ENCODE measurements at places on chromosomes 12 and 14. TPM values are rescaled to one million over a fixed set of nuclear protein-coding genes. Genes with fewer than 3 reads are reported as not detected.
A peak's percentile ranks its signal among the peaks of the same experiment; 100 is the strongest.

- peak; percentile 91 for DNase-seq
- H3K4me1 ChIP-seq, result peaks cover 26% of the 10 kb centered on the region
- H3K27me3 ChIP-seq, result no peaks in the 10 kb centered on the region
- H3K36me3 ChIP-seq, result no peaks in the 10 kb centered on the region
- peak overlapping the region; percentile 80 for H3K27ac ChIP-seq
These were observed 15.8 kb upstream of the HNF1A start for GRCh38 chr12:120962532-120963020.

DNA sequence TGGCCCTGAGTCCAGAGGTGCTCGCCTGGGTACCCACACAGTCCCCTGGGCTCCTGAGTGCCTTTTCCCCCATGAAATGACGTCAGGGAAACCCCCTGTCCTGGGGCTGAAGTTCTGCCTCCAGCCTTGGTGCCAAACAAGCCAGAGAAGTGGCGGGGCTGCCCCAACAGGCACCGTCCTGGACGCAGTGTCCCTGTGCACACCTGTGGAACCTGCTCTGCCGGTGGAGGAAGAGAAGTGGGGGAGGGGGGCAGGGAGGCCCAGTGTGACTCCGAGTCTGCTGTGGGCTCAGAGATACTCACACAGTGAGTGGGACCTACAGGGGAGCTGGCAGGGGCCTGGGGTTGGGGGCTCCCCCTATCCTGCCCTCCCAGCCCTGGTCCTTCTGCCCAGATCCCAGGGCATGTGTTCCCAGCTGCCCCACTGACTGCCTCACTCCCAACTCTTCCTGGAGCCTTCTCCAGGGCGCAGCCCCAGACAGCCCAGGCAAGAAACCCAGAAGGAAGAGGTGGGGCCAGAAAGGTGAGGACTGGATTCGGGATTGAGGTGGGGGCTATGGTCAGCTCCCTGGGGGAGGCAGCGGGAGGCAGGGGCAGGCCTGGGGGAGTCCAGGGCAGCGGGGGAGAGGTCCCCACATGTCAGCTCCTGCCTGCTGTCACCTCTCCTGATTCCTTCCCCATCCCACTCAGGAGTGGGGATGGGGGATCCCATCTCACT, 24.7 kb downstream of the CCDC85C start:
- no peaks in the 10 kb centered on the region for H3K27me3 ChIP-seq
- no peaks in the 10 kb centered on the region for H3K36me3 ChIP-seq
- peak; percentile 84 for DNase-seq
- peak overlapping the region; percentile 37 for H3K4me3 ChIP-seq
- peaks cover 67% of the 10 kb centered on the region for H3K4me1 ChIP-seq

GRCh38 chr14:83909507-83909906, 1620.4 kb upstream of the FLRT2 start:
- no peaks in the 10 kb centered on the region for H3K4me1 ChIP-seq
- no peak overlapping the region for H3K27ac ChIP-seq

- no peaks in the 10 kb centered on the region for H3K27me3 ChIP-seq
- DNase-seq, result no peak
- H3K36me3 ChIP-seq, result no peaks in the 10 kb centered on the region
- H3K4me1 ChIP-seq, result peaks cover 7% of the 10 kb centered on the region
These were observed 272.4 kb downstream of the DPF3 start for GRCh38 chr14:72621387-72622065.

- DNase-seq, result no peak
- H3K4me1 ChIP-seq, result no peaks in the 10 kb centered on the region
- no peak overlapping the region for H3K4me3 ChIP-seq
- no peak overlapping the region for H3K27ac ChIP-seq
- no peaks in the 10 kb centered on the region for H3K36me3 ChIP-seq
These were observed 8.8 kb upstream of the PEX5 start for GRCh38 chr12:7180685-7181084.

DNA sequence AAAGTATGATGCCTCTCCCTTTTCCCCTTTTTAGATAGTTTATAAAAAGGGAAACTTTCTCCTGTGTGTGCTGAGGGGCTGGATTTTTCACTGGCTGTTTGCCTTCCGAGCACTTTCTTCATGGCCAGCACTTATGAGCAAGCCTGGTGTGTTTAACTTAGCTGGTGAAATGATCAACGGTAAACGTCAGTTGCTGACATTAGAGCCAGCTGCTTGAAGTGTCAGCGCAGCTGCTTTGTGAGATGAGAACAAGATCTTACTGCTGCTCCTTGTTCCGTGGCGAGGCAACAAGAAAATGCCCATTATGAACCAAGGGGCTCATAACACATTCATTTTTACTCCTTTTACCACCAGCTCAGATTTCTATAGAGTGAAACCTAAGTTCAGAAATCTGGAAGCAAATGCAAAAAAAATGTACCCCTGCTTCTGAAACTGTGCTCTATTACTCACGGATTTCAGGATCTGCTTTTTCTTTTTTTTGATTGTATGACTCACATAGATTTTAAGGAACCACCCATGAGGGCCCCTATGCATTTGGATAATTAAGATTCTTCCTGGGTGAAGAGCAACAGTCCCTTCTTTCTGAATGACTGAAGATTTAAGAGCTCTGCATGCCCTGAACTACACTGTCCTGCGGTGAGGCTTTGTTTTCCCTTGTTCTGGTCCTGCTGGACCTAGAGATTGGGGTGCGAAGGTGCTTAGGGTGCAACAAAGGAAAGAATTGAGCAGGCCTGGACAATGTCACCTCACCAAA, 74.3 kb upstream of the CPM start:
- no peaks in the 10 kb centered on the region for H3K27me3 ChIP-seq
- no peaks in the 10 kb centered on the region for H3K36me3 ChIP-seq
- peak overlapping the region; percentile 53 for H3K4me3 ChIP-seq
- peak overlapping the region; percentile 14 for H3K27ac ChIP-seq

DNA sequence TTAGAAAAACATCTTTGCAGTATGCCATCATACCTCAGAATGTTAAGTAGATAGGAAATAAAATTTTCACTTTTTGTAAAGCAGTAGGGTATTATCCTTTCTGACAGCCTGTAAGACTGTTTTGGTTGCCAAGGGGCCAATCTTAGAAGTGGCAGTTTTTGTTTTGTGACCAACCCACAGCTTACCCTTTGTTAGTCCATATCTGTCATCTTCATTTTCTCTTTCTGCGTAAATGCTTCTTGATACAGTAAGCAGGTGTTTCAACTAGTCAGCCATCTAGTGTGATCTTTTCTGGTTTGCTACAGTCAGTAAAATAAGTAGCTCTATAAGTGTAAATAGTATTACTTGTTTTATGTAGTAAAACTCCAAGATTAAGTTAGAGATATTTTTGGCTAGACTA, 8.8 kb downstream of the PPM1A start:
- no peaks in the 10 kb centered on the region for H3K27me3 ChIP-seq
- H3K36me3 ChIP-seq, result no peaks in the 10 kb centered on the region
- DNase-seq, result no peak
- H3K4me3 ChIP-seq, result no peak overlapping the region

GRCh38 chr12:2411616-2412304, 359.0 kb downstream of the CACNA1C start:
- no peak overlapping the region for H3K4me3 ChIP-seq
- peaks cover 65% of the 10 kb centered on the region for H3K27me3 ChIP-seq
- H3K4me1 ChIP-seq, result no peaks in the 10 kb centered on the region
- no peak for DNase-seq
- H3K36me3 ChIP-seq, result no peaks in the 10 kb centered on the region
- no peak overlapping the region for H3K27ac ChIP-seq

DNA sequence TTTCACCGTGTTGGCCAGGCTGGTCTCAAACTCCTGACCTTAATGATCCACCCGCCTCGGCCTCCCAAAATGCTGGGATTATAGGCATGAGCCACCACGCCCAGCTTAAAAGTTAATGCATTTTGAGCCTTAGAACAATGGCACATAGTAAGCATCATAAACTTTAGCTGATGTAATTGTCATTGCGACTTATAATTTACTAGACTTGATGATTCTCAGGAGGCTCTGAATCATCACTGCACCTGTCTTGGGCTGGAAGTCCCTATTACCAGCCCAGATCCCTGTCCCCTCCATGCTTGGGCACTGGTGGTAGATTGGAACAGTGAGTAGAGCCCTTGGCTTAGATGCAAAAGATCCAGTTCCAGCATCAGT, 26.1 kb downstream of the KMT5A start:
- no peak overlapping the region for H3K4me3 ChIP-seq
- H3K36me3 ChIP-seq, result peaks cover 7% of the 10 kb centered on the region
- H3K4me1 ChIP-seq, result no peaks in the 10 kb centered on the region
- no peaks in the 10 kb centered on the region for H3K27me3 ChIP-seq

DNA sequence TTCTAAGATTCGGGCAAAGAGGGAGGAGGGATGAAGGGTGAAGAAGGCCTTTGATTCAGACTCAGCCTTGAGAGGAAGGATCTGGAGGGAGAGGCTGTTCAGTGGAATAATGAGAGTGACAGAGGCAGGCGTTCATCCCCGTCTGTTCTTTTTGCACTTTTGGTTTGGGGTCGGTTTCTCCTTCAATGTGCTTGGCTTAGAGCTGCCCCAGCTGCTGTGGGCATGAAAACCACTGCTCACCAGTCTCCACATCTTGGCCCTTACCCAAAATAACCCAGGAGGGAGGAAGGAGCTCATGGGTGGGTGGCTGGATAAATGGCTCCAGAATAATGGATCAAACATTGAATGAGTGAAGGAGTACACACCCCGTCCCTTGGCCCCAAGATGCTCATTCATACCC, 261.7 kb upstream of the FKBP4 start:
- peaks cover 73% of the 10 kb centered on the region for H3K27me3 ChIP-seq
- no peaks in the 10 kb centered on the region for H3K4me1 ChIP-seq
- no peak overlapping the region for H3K4me3 ChIP-seq
- no peaks in the 10 kb centered on the region for H3K36me3 ChIP-seq
- no peak overlapping the region for H3K27ac ChIP-seq
- DNase-seq, result no peak

DNA sequence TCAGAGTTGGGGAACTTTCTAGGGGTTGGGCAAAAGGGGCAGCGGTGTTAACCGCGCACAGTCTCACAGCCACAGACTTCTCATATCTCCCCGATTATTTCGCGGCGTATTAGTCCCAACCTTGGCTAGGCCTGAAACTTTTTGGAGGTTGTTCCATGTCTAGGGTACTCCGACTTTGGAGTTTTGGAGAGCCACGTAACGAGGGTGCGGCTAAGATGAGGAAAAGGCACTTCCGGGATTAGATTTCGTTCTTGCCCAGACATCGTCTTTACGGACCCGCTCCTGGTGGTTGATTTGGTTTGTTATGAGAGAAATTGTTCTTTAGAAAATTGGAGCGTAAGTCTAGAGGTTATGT, 513 bp downstream of the CCNK start:
- peak overlapping the region; percentile 78 for H3K4me3 ChIP-seq
- H3K4me1 ChIP-seq, result peaks cover 22% of the 10 kb centered on the region
- peak overlapping the region; percentile 36 for H3K27ac ChIP-seq
- no peaks in the 10 kb centered on the region for H3K36me3 ChIP-seq

DNA sequence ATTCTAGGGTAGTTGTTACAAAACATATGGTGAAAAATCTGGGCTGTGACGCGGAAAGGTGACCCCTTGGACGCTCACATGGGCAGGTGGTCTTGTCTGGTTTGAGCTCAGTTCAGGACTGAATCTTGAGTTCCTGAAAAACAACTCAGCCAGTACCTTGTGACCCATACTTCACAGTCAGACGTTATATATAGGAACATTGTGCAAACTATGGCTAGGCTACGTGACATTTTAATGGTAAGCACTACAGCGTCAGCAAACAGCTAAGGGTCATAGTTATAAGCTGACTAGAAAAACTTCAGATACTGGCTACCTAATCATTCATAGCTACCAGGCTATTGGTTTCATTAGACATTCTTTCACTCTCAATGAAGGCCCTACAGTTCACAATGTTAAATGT, 14.8 kb upstream of the EDDM3A start:
- no peak for DNase-seq
- no peaks in the 10 kb centered on the region for H3K4me1 ChIP-seq
- H3K36me3 ChIP-seq, result no peaks in the 10 kb centered on the region
- H3K27ac ChIP-seq, result no peak overlapping the region
- H3K27me3 ChIP-seq, result peaks cover 82% of the 10 kb centered on the region

DNA sequence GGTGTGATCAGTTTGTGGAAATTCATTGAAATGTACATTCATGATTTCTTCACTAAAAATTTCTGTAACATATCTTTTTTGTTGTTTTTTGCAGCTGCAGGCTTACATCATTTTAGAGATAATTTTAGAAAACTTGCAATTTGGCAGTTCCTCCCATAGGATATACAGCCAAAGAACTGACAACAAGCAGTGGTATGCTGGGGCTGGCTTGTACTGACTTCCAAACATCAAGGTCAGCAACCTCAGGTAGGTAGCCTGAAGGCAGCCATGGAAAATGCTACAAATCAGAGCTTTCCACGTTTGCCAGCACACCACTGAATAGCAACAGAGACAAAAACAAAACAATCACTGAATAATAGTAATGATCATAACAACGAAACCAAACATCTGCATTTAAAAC, 21.2 kb downstream of the TRIM9 start:
- no peak overlapping the region for H3K27ac ChIP-seq
- H3K27me3 ChIP-seq, result no peaks in the 10 kb centered on the region
- peaks cover 9% of the 10 kb centered on the region for H3K4me1 ChIP-seq

- no peak overlapping the region for H3K4me3 ChIP-seq
- H3K36me3 ChIP-seq, result no peaks in the 10 kb centered on the region
- H3K27me3 ChIP-seq, result no peaks in the 10 kb centered on the region
- peak; percentile 45 for DNase-seq
- H3K4me1 ChIP-seq, result peaks cover 11% of the 10 kb centered on the region
- no peak overlapping the region for H3K27ac ChIP-seq
These were observed 150.7 kb downstream of the KTN1 start for GRCh38 chr14:55730592-55731310.

- peaks cover 40% of the 10 kb centered on the region for H3K27me3 ChIP-seq
- H3K27ac ChIP-seq, result no peak overlapping the region
- no peak overlapping the region for H3K4me3 ChIP-seq
- H3K36me3 ChIP-seq, result no peaks in the 10 kb centered on the region
- no peak for DNase-seq
- H3K4me1 ChIP-seq, result no peaks in the 10 kb centered on the region
These were observed 194.5 kb downstream of the C12orf75 start for GRCh38 chr12:105524961-105525360.

GRCh38 chr14:56795284-56795622, 15.0 kb downstream of the OTX2 start:
- H3K27me3 ChIP-seq, result peaks cover 82% of the 10 kb centered on the region
- no peak for DNase-seq
- no peaks in the 10 kb centered on the region for H3K4me1 ChIP-seq
- no peaks in the 10 kb centered on the region for H3K36me3 ChIP-seq
- H3K27ac ChIP-seq, result no peak overlapping the region

- DNase-seq, result peak; percentile 20
- H3K4me3 ChIP-seq, result no peak overlapping the region
- H3K4me1 ChIP-seq, result peaks cover under 1% of the 10 kb centered on the region
- no peak overlapping the region for H3K27ac ChIP-seq
- H3K27me3 ChIP-seq, result no peaks in the 10 kb centered on the region
These were observed 6.4 kb downstream of the SNX6 start for GRCh38 chr14:34623506-34623905.

The OR6C2 gene
- not detected for total RNA-seq

The SMOC1 gene
- total RNA-seq, result not detected

The SAV1 gene
- total RNA-seq, result 87.1 TPM

The CLEC1B gene
- not detected for total RNA-seq

The LYSET gene
- total RNA-seq, result 6.9 TPM

The ACYP1 gene
- 23.5 TPM for total RNA-seq

The ZFC3H1 gene
- 13.7 TPM for total RNA-seq

The FBLN5 gene
- 0.58 TPM for total RNA-seq
